ENCODE measurements at places on chromosomes 12 and 14.

GRCh38 chr14:65084554-65085505 is 17.5 kb downstream of the MAX start:
- DNase-seq: no peak

GRCh38 chr14:63986789-63987533 is 134.2 kb downstream of the SYNE2 start:
- no peak for DNase-seq

DNA sequence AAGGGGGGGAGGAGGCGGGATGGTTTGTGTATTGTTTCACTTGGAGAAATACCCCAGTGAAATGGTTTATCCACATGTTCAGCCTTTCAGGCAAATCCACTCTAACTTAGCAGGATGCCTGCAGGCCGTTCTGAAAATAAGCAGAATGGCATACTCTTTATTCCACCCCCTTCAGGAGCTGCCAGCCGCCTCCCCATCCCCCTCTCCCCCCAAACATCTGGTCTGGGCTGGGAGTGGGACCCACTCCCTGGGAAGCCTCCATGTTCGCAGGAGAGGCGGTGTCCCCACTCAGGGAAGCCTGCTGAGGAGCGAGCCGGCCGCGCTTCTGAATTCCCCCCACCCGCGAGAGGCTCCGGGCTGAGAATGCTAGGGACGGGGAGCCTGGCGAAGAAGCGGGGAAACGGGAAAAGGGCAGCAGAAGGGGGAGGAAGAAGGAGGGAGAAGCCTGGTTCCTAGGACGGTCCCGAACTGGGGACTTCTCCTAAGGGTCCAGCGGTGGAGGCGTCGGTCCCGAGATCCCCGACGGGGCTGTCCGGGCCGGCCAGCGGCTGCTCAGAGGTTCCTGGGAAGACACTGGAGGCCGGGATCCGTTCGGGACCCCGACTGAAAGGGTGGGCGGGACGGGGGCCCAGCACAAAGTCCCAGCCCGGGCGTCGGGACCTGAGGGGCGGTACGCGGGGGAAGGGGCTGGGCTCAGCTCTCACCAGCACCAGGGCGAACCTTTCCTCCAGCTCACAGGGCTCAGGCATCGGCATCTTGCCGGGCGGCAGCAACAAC is 666 bp downstream of the FMNL3 start:
- DNase-seq: peak; percentile 41

DNA sequence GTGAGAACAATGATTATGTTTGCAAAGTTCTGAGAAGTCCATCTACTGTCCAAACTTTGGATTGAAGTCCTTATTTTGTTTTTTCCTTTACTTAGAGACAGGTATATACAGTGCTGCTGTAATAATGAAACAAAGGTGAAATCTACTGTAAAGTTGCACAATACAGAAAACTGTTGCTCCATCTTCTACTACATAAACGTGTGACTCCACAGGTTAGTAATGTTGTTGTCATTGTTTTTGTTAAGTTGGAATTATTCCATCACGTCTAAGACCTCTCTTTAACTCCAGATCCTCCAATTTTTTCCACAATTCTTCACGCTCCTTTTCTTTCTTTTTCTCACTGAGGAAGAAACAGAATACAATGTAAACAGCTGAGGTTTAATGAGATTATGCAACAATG is 57.0 kb upstream of the GPHB5 start:
- DNase-seq: no peak

DNA sequence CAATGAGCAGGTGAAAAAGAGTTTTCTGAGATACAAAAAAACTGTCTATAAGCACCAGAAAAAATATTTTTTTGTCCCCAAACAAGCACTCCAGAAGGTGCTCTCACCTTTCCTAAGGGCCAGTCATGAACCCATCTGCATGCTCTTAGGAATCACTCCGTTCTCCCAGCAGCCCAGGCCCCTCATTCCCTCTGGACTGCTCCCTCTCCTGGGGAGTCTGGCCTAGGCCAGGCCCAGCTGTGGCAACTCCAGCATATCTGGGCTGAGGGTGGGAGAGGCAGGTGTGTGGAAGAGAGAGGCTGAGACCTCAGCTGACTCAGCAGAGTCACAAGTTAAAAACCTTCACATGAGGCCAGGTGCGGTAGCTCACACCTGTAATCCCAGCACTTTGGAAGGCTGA is 54.6 kb downstream of the TRAFD1 start:
- no peak for DNase-seq

- no peak for DNase-seq
Observed at GRCh38 chr12:34348836-34349672, 326.8 kb downstream of the ALG10 start.

- DNase-seq: no peak
Observed at GRCh38 chr14:37081218-37081617, 91.2 kb downstream of the SLC25A21 start.

DNA sequence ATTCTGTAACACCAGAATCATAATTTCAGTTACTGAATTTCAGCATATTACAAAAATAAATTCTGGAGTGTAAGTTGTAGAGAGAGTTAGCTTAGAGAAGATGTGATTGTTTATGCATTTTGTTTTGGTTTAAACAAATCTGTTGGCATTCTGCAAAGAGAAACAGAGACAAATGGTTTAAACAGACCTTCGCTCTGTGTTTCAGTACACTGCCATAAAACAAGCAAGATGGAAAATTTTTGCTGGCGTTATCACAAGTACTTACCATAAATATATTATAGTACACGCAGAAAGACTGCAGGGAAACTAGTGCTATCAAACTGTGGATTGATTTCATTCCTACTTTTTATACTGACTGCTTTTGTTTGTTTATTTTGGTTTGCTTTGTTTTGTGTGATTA is 850.3 kb upstream of the FOXG1 start:
- DNase-seq: no peak

DNA sequence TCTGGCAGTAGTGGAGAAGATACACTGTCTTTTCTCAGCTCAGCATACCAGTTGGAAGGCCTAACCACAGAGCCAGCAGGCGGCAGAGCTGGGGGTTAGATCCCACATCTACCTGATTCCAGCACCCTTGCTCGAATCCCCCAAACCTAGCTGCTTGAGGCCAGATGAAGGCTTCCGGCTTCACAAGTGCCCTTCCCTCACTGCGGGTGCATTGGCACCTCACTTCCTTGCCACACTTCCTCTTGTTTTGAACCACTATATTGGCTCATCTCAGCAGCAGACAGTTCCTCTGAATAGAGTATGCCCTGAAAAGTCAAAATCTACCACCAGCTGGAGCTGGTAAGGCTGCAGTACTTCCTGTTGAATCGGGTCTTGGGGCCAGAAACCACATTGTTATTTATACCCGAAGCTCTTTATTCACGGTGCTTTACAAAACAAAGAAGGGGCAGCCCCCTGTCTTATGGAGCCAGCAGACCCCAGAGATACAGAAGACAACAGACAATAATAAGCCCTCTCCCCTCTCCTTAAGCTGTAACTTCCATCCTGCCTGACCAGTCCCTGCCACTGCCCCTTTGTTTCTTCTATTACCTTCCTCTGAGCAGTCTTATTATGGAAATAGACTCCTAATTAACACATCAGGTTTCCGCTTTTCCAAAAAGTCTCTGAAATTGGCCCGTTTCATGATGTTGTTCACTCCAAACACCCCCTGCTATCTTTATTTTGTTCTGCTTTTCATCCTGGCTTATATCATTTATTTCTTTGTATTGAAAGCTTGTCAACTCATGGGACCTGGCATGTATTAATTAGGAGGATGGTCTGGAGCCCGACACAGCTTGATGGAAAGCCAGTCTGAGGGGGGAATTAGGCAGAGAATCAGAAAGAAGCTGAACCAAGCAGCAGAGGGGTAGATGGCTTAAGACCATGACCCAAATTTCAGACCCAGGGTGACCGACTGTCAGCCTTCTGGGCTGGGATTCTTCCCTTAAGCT is 233.5 kb downstream of the EFCAB11 start:
- no peak for DNase-seq
